Left hindlimb (tissue), 1 donor: ENCODE measurements at places on chromosomes 12 and 14.

- DNase-seq = no peak
Observed at GRCh38 chr12:89225401-89225800, 126.9 kb downstream of the DUSP6 start.

DNA sequence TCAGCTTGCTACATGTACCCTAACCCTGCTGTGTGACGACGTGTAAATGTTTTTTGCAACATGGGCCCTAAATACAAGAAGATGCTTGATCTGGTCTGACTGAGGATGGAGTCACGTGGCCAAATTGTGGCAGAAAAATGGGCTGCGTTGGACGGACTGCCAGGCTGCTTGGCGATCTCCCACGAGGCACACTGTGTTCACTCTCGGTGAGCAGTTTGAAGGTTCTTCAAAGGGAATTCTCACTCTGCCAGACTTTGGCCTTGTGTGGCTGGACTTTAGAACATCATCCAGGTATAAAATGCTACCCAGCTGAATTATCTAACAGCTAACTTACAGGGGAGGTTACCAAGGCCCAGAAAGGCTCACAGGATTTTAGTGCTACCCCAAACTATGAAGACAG is 85.1 kb downstream of the KDM2B start:
- no peak for DNase-seq

DNA sequence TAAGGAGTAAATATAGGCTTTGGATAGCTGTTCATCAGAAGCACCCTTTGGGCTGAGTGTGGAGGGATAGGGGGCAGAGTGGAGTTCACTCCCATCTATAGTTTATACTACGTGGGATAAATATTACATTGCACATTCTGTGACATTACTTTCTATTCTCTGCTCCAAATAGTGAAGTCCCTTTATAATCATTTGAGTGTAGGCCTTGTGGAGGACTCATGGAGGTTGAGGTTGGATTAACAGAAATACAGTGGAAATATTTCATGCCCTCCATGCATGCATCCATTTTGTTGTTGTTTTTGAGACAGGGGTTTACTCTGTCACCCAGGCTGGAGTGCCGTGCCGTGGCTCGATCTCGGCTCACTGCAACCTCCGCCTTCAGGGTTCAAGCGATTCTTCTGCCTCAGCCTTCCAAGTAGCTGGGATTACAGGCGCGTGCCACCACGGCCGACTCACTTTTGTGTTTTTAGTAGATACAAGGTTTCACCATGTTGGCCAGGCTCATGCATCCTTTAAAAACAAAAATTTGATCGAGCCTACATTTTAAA is 1.4 kb downstream of the CHPT1 start:
- DNase-seq = no peak

DNA sequence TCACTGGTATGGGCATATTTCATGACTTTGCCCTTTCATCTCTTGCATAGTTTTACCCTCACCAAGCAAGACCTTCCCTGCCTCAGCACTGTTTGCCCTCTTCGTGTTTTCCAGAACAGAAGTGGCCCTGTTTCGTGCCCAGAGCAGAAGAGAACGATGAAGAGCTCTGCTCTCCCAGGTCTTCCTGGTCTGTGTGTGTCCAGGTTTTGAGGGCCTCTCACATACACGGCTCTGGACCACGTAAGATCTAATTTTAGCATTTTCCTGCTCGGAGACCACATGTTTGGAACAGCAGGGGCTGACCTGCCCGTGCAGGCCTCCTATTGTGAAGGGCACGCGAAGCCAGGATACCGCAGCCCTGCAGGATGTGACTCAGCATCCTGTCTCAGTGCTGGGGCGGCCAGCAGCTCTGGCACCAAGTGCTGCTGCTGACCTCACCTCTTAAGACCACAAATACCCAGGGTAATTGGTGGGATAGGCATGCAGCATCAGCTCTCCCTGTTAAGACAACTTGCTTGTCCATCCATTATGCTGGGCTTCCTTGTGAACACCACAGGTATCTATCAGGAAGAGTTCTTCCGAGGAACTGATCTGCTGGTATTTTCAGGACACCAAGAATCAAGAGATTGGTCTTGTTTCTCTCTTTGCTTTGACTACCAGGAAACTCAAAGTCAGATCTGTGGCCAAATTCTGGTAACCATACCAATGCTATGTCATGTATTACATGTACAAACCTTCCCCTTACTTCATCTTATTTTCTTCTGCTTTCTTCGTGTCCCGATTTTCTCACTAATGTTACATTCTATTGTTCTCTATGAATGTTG is 19.0 kb downstream of the SSH1 start:
- peak; percentile 90 for DNase-seq
